ENCODE measurements at places on chromosomes 5 and 9.

DNA sequence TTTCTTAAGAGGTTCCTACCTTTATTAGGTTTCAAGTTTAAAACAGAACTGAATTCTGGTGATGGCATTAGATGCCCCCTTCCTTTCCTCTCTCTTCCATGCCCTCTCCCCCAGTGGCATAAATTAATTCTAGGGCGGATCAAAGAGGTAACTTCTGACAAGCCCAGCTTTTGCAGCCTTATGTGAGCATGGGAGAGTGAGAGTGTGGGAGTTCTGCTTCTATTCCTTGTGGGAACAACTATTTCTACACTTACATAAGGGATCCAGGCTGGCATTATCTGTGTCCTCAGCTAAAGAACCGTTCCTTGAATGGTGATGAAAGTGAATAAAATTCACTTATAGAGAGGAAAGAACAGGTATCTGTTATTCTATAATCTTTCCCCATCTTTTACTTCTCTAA lies 437.6 kb downstream of the KIF4B start:
- DNase-seq, result no peak

DNA sequence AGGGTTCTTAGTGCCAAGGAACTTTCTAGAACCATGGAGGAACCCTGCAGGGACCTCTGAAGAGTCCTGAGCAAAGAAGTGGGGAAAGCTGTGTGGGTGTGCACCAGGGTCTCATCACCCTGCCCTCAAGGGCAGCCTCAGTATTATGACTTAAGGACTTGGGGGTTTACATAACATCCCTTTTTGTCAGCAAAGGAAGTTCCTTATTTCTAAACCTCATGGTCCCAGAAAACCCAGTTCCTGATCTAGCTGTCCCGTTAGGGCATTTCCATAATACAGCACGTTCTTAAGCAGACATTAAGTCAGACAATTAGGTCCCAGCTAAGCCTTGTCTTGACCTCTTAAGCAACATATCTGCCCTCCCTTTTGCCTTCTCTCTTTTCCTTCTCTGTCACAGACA lies 57.3 kb downstream of the DAPK1 start:
- DNase-seq, result no peak

GRCh38 chr9:134778156-134778555 lies 102.5 kb upstream of the FCN2 start:
- DNase-seq, result no peak

- DNase-seq, result no peak
These were observed 1.3 kb downstream of the ENC1 start for GRCh38 chr5:74638970-74639806.

DNA sequence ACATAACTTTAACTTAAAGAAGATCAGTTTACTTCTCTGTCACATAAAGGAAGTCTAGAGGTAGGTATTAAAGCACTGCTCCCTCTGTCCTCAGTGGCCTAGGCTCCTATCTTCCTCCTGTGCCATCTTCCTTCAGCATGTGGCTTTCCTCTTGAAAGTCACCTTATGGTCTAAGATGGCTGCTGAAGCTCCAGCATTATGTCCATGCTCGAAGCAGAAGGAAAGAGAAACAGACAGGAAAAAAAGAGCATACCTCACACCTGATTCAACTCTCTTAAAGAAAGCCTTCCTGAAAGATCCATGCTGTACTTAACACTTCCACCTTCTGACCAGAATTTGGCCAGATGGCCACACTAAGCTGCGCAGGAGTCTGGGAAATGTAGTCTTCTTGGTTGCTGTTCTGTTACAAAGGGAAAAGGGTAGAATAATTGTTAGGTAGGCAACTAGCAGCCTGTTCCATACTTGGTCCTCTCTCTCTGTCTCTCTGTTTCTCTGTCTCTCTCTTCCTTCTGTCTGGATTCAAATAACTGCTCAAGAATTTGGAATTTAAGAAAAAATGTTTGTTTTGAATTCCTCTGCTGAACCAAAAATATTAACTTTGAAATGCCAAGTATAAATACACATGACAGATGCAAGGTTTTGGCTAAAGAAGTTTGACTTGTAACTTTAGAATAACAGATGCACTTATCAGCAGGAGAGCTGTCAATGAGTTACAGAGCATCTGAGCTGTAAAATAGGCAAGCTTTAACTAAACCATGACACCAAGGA lies 16.0 kb downstream of the TMEM174 start:
- DNase-seq, result no peak

DNA sequence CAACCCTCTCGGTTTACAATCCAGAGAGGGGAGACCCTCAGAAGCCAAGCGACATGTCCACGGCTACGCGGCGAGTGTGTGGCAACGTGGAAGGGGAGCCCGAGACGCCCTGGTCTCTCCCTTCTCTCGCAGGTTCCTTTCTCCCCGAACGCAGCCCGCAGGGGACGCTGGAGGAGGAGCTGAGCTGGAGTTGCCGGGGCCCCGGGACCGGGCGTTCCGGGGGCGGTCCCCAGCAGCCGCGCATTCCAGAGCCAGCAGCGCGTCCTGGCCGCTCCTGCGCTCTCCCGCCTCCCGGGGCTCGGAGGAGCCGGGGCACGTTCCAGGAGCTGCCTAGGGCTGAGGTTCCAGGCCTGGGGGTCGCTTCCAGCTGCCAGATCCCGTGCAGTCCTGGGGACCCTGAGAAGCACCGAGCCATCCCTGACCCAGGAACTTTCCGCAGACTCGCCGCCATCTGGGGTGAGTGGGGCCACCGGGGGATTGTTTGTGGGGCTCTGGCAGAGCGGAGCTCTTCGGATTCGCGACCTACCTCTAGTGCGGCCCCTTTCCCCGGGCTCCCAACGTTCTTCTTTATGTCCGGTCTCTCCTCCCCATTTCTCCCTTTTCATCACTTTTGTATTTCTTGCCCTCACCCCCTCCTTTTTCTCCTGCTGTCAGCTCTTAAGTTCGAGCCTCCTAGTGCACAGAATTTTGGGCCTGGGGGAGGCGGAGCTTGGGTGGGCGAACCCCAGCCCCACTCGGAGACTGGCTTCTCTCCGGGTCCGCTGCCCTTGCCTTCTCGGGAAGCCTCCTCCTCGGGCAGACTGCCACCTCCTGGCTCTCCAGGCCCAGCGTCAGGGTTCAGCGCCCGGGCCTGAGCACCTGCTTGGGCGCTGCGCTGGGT lies at the start of gene SMIM3:
Gene SMIM3 (plus strand): TSS at position 241 of the 880 bp plus-strand sequence. CDS start 16,684 bp downstream, outside the sequence.
- DNase-seq, result peak; percentile 71

GRCh38 chr9:10251490-10251889 lies 361.3 kb downstream of the PTPRD start:
- DNase-seq, result no peak

GRCh38 chr5:147393874-147394672 lies 115.8 kb downstream of the DPYSL3 start:
- DNase-seq, result peak; percentile 37

DNA sequence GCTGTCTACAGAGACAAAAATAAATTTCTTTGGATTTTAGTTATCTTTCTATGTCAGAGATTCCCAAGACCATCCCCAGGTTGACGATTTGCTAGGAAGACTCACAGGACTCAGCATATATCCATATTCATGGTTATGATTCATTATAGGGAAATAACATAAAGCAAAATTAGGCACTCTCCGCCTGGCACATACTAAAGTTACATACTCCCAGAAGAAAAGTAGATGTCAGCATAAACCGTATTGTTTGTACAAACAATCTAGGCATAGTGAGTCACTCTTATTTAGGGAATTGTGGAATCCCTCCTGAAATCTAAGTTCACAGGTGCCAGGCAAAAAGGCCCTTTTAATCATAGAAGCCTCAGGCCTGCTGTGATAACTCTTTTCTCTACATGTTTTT lies 62.9 kb downstream of the INSL6 start:
- no peak for DNase-seq

DNA sequence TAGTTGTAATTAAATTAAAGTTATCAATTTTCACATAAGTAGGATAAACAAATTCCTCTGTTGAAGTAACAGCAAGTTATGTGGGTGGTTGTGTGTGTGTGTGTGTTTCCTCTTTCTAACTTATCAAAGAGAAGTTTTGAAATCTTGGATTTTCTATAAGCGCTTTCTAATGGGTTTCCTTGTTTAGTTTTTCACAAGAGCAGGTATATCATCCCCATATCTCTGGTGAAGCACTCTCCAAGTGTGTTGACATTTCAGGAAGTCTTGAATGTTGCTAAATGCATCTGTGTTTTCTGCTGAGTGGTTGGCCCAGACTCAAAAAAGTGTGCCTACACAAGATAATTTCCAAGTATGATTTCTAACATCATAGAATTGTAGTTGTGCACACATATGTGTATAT lies 43.3 kb downstream of the PRDM6 start:
- DNase-seq, result no peak

DNA sequence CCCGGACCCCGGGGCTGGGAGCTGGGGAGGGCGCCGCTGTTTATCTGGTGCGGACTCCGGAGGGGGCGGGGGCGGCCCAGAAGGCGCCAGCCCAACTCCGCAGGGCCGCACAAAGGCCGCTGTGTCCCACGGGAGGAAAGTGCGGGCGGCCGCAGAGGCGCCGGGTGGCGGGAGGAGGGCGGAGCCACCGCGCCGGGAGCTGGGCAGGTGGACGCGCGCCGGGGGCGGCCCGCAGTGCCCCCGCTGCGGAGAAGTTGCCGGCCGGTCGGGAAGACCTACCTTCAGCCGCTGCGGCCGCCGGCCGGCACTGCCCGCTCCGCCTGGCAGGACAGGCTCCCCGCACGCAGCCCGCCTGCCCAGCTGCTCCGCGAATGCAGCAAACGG lies 43.6 kb downstream of the NACC2 start:
- no peak for DNase-seq

Measured in endothelial cell (in vitro differentiated cells).